ENCODE measurements at places on chromosomes 3 and 15. TPM values are rescaled to one million over a fixed set of nuclear protein-coding genes. Genes with fewer than 3 reads are reported as not detected.

Gene CHRD
- 0.07 TPM for total RNA-seq

Gene TMEM45A
- 8.9 TPM for total RNA-seq

Gene CPN2
- total RNA-seq = not detected

Gene SLC24A5
- total RNA-seq = not detected

DNA sequence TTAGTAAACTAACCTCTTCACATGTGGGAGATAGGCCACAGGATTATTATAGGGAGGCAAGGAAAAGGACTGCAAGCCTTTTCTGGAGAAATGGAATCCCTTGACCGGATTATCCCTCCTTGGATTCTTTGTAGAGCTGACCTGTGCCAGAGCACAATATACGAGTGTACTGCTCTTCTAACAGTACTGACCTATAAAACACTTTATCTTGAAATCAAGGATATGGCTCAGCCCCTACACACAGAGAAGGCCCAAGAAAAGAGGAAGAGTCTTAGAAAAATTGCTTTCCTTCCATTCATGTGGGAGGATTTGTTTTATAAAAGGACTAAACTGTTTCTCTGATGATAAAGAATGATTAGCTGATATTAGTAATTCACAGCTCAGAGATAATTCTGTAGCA, 42.2 kb downstream of the DMXL2 start:
- no peak for DNase-seq

DNA sequence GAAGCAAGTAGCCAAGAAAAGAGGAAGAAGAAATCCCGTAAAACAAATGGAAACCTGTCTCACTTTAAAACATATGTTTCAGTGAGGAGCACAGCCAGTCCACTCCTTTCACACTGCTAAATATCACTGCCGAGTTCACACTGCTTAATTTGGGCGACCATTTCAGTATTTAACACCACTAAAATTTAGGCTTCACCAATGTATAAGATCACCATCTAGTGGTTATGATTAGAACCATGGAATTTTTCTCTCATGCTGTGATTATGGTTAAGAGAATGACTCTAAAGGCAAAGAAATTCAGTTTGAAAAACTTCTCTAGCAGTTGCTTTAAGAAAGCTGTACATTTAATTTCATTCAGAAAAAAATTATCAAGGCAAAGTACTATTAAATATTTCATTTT, 16.6 kb downstream of the SLC4A7 start:
- peak; percentile 39 for DNase-seq

DNA sequence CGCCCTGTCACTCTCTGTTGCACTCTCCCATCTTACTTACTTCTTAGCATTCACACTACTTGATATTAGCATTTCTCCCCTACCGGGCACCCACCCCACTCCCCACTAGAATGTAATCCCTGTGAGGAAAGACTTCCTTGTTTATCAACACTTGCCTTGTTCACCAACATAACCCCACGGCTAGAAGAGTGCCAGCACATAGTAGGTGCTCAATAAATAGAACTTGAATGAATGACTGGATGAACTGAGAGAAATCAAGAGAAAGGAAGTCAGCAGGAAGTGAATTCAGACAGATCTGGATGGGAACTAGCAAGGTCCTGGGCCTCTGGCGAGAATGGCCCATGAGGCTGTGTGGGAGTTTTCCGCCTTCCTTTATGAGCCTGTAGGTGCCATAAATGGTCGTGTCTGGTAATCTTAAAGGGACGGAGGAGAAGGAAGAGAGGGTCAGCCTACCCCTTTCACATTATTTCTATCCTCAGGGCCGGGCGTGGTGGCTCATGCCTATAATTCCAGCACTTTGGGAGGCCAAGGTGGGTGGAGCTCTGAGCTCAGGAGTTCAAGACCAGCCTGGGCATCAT, 42.4 kb upstream of the HERC1 start:
- no peak for DNase-seq

DNA sequence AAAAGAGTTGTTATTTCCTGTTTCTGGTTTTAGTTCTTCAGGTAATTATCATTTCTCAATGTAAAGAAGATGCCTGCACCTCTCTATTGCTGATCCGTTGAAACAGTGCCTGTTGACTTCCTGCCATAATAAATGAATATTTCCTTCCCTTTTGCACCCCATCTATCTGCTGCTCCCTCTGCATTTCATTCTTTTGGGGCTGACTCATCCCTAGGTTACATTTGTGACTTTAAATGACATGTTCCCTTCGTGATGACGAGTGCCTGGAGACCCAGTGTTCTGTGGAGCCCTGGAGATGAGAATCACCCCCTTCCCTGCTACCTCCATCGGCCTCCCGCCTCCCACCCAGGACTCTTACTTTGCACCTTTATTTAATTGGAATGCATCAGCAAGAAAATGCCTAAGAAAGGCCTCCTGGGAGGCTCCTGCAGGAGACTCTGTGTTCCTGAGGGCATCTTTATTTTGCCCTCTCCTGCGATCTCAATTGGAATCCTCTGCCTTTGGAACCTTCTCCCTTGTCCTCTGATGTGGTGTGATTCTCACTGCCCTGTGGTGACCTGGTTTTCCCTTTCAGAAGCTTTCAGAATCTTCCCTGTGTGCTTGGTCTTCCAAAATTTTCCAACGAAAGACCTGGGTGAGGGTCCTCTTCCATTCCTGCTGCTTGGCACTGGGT, 13.7 kb downstream of the LRRK1 start:
- DNase-seq = no peak

DNA sequence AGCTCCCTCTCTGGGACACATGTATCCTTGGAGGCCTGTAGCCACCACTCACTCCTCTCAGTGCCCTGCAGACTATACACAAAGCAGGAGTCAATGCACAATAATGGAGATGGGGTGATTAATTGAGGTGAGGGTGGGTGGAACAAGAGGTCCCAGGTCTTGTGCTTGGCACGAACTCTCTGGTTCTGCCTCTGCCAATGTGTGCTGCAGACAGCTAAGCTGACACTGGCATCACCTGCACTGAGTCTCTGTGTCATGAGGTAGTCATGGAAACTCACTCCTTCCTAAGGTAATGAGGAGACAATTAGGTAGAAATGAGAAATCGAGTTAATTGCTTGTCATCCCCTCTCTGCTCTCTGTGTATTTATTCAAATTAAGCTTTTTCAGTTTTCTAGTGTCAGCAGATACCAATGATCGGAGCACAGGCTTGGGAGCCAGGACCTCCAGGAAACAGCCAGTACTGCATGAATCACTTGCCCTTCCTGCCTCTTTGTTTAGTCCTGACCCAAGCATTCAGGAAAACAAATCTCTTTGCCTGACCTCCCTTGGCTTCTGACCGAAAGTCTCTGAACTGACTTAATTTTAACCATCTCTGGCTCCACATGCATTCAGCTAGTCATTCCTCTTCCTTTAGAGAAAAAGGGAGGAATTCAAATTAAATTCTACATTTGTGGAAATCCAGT, 56.7 kb downstream of the DRD3 start:
- DNase-seq = no peak

GRCh38 chr3:114139836-114140235, 39.0 kb downstream of the DRD3 start:
- no peak for DNase-seq

- no peak for DNase-seq
Observed at GRCh38 chr15:63663906-63664305, 66.7 kb downstream of the FBXL22 start.

- DNase-seq = no peak
Observed at GRCh38 chr3:161393803-161394202, 22.5 kb upstream of the SPTSSB start.

DNA sequence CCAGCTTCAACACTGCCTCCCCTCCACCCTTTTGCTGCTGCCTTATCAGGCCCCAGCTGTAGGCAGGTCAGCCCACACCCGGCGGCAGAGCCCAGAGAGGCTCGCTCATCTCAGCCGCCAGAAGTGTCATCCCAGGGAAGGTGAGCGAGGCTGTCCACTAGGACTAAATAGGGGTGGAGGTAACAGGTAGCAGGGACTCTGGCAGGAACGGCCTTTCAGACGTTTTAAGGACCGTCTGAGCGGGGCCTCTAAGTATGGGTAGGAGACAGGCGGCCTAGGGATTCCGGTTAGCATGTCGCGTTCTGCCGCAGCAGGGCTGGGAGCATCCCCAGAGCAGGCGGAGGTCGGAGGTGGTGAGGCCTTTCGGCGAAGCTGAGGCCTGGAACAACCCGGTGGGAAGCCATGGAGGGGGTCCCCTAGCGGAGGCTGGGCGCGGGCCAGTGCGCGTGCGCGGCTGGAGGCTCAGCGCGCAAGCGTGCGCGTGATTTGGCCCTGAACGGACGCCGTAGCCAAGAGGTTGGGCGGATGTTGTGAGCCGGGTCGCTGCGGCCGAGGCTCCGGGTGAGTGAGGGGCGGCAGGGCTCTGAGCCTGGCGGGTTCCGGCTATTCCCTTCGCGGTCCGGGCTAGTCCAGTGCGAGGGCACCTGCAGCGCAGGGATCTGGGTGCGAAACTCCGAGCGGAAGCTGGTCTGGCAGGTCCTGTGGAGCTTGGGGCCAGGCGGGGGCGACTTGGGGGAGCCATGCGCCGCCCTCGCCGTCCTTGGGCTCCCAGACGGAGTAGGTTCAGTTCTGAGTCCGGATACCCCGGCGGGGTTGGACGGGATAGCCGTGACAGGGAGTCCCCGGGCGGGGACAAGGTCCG, at the start of the genes MST1 and RNF123:
TSS of gene MST1 (minus strand) at position 429 of the 862 bp plus-strand sequence. CDS start 783 bp downstream, outside the sequence.
TSS of gene RNF123 (plus strand) at position 512 of the 862 bp plus-strand sequence. CDS start 1,609 bp downstream, outside the sequence.
- peak; percentile 79 for DNase-seq

GRCh38 chr3:127714866-127715265, 42.1 kb downstream of the ABTB1 start:
- DNase-seq = no peak

- no peak for DNase-seq
Observed at GRCh38 chr3:21393683-21394311, 357.2 kb downstream of the ZNF385D start.

DNA sequence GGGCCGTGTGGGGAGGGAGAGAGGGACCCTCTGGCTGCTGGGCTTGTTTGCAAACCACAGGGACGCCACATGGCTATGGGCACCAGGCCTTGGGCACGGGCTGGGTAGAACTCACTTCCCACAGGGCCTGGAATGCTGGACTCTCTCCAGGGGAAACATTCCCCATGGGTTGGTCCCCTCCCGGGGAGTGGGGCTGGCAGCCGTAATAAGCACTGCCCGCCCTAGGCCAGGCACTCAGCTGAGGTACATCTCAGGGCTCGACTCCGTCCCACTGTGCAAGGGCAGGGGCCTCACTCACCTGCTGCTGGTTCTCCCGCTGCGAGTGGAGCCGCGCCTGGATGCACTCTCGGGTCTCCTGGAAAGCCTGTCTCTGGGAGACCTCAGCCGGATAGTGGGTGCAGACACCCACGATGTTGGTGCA, 96.7 kb downstream of the ADCY5 start:
- DNase-seq = no peak

DNA sequence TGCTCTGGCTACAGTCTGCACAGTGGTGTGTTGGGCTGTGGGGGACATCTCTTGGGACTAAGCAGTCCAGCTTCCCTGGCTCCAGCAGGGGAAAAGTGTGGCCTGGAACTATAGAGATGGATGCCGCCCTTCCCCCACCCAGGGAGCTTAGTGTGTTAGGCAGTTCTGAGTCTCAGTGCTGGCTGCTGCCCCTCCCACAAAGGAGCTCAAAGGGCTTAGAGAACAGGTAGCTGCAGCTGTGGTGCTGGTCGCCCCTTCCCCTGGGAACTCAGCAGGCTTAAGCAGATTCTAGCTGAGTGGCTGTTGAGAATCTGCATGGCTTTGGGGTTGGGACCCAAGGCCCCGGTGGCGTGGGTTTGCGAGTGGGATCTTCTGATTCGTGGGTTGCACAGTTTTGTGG, 190.8 kb downstream of the PDCD6IP start:
- DNase-seq = no peak

DNA sequence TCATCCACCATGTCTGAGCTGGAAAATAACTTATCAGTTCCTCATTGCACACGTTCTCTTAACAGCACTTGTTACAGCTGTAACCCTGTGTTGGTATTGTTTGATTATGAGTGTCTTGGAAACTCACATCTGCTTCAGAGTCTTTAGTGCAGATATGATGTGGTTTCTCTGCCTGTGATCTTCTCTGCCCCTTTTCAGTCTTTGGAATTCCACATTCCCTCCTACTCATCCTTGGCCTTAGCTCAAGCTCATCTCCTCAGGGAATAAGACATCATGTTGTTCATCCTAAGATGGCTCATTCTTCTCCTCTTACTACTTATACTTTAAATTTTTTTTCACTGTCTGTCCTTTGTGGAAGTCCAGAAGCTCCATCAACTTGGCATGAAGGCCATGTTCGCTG, 77.7 kb downstream of the SYNPR start:
- no peak for DNase-seq
